Mammary microvascular endothelial cell (primary cell): ENCODE measurements at places on chromosomes 16 and 17. TPM values are rescaled to one million over a fixed set of nuclear protein-coding genes. Genes with fewer than 3 reads are reported as not detected.

Gene INCA1
- 0.39 TPM in 1 of 2 replicates, not detected in the other for total RNA-seq

Gene OR4D1
- total RNA-seq = not detected in 2 replicates

Gene IRX5
- total RNA-seq = 0.05 and 0.40 TPM in 2 replicates

Gene FA2H
- total RNA-seq = not detected in 2 replicates

Gene LGALS9
- 159 and 230 TPM in 2 replicates for total RNA-seq

Gene MAP2K6
- total RNA-seq = 2.3 and 3.8 TPM in 2 replicates

Gene RNF222
- not detected in 2 replicates for total RNA-seq

Gene SPEM3
- not detected in 2 replicates for total RNA-seq

Gene TANC2
- total RNA-seq = 5.2 and 11.3 TPM in 2 replicates

Gene FBXO39
- total RNA-seq = not detected in 2 replicates

Gene CCL4
- not detected in 2 replicates for total RNA-seq

Gene CDK5RAP3
- 60.9 and 61.5 TPM in 2 replicates for total RNA-seq

Gene TEX19
- total RNA-seq = not detected in 2 replicates

Gene KRTAP9-2
- total RNA-seq = not detected in 2 replicates

Gene TBC1D10B
- 46.5 and 51.0 TPM in 2 replicates for total RNA-seq

Gene CASKIN2
- 24.2 and 32.8 TPM in 2 replicates for total RNA-seq

Gene EXOC3L1
- 9.4 and 13.3 TPM in 2 replicates for total RNA-seq

Gene TMIGD1
- not detected in 2 replicates for total RNA-seq

Gene MAP1LC3B
- total RNA-seq = 50.8 and 56.0 TPM in 2 replicates

Gene VAC14
- total RNA-seq = 63.4 and 75.3 TPM in 2 replicates
